ENCODE measurements at places on chromosomes 7 and 10.

GRCh38 chr7:94008537-94008936 lies 4.4 kb upstream of the BET1 start:
- DNase-seq: no peak

- no peak for DNase-seq
These were observed 28.2 kb downstream of the MINDY4 start for GRCh38 chr7:30799206-30799975.

DNA sequence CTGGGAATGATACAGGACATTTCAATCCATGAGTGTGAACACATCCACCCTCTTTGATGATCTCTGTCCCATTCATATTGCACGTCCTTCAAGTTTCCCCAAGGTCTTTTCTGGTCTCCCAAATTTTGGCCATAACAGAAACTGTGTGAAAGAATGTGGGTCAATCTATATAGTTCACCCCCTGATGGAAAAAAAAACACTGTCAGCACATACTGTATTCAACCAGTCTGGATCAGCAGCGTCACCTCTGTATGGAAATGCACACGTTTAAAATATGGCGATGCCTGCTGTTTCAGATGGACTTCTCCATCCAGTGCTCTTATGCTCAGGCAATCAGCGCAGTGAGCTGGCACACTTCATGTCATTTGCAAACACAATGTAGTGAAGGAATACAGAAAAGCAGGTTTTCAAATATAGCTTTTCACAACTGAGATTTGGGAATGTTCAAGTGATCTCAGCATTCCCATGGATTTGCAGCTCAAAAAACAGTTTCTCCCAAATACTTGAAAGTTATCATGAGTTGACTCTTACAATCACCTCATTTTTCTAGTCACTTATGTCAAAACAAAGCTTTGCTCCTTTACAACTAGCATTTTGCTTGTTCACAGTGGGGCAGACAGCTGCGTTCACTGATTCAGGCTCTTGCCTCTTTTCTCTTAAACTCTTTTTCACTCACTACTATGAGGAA lies 61.1 kb downstream of the FAM13C start:
- no peak for DNase-seq

GRCh38 chr7:19304086-19304485 lies 158.9 kb upstream of the FERD3L start:
- no peak for DNase-seq

DNA sequence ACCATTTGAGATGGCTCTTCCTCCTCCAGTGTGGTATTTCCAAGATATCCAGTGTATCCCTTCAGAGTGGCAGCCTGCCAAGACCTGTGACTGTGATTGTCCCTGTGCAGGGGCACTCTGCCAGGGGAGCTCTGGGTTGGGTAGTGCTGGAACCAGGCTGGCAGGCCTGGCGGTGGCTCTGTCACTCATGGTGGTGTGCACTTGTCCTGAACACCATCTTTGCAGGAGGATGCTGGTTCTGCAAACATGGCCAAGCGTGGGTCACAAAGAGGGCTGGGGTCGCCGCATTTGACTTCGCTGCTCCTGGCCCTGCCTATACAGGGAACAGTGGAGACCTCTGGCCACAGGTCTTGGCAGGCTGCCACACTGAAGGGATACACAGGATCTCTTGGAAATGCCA lies 205.2 kb downstream of the PRPF18 start:
- no peak for DNase-seq

GRCh38 chr10:73408061-73408460 lies 5.8 kb downstream of the ANXA7 start:
- no peak for DNase-seq

GRCh38 chr7:131610007-131610406 lies 53.6 kb upstream of the PODXL start:
- no peak for DNase-seq

DNA sequence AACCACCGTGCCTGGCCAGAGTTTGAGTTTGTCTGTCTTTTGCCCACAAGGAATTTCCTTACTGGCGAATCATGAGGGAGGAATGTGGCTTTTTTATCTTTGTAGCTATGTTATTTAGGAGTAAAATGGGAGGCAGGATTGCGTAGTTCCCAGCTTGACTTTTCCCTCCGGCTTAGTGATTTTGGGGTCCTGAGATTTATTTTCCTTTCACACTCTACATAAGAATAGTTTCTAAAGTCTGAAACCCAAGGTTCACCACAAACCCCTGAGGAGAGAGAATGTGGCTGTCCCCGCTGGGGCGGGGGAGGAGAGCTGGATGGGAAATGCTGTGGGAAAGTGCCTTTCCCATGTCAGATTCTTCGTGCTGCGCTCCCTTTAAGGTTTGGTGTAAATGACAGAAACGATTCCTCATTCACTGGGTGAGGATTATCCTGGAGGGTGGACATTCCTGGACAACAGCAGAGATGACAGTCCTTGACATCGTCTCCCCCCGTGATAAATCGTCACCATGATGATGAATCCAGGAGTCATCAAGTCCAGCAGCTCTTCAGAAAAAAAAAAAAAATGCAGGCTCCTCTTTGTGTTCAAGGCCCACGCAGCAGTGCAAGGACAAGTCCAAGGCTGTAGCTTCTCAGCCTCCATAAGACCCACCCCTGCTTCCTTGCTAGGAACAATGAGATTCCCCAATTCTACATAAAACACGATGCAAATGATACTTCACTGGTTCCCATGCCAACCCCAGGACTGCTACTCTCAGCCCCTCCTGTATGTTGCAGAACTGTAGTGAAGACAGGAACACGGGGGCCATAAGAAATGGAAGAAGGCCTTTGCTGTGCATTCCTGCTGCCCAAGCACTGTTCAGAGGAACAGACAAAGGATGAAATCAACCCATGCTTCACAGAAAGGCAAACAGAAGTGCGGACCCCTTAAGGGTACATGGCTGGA lies 233.1 kb downstream of the CCDC3 start:
- no peak for DNase-seq

- no peak for DNase-seq
These were observed 49.8 kb upstream of the SRRM3 start for GRCh38 chr7:76151932-76152331.

DNA sequence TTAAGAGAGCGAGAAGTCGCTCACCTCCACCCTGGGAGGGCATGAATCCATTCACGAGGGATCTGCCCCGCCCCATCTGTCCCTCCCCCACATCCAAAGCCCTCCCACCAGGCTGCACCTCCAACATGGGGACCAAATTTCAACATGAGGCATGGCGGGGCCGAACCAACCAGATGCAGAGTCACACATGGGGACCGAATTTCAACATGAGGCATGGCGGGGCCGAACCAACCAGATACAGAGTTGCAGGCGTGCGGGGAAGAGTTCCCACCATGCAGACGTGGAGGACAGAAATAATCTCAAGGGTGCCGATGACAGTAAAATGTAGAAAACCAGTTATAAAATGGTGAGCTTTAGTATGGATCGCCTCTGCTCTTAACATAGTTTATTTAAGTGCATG lies 564.4 kb downstream of the DNAJB6 start:
- no peak for DNase-seq

- no peak for DNase-seq
These were observed 20.5 kb downstream of the MYH16 start for GRCh38 chr7:99293167-99293566.

DNA sequence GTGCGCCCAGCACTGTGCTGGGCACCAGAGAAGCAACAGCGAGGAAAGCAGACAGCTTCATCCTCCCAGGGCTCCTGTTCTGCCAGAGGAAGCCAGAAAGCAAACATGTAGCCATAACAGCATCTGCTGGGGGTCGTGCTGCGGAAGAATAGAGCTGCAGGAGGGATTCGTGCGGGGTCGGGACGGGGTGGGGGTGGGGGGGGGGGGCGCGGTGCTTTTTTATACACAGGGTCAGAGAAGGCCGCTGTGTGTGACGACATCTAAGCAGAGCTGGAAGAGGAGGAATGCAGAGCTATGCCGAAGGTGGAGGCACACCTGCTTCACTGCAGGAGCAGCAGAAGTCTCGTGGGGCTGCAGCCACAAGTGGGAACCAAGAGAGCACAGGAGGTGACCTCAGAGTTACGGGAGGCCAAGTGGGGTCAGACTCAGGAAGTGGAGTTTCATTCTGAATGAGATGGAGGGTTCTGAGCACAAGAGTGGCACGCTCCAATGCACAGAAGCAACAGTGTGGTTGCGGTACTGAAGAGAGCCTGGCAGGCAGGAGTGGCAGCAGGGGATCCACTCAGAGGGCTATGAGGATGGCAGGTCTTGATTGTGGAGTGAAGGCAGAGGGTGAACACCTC lies 11.1 kb downstream of the PKD1L1 start:
- peak; percentile 68 for DNase-seq

DNA sequence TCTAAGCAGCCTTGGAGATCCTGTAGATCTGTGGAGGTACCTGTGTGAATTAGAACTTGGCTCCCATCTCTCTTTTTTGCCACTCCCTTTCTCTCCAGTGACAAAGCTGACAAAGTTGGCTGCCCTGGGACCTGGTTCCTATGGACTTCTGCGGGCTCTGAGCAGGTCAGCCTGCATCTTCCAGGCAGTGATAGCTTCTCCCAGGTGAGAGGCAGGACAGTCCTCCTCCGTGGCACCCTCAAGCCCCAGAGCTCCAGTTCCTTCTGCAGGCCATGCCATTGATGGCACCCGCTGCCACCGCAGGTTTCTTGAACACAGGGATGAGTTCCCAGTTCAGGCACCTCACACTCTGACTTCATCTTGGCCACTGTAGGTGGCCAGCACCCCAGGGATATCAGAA lies 73.5 kb upstream of the GRB10 start:
- DNase-seq: no peak

DNA sequence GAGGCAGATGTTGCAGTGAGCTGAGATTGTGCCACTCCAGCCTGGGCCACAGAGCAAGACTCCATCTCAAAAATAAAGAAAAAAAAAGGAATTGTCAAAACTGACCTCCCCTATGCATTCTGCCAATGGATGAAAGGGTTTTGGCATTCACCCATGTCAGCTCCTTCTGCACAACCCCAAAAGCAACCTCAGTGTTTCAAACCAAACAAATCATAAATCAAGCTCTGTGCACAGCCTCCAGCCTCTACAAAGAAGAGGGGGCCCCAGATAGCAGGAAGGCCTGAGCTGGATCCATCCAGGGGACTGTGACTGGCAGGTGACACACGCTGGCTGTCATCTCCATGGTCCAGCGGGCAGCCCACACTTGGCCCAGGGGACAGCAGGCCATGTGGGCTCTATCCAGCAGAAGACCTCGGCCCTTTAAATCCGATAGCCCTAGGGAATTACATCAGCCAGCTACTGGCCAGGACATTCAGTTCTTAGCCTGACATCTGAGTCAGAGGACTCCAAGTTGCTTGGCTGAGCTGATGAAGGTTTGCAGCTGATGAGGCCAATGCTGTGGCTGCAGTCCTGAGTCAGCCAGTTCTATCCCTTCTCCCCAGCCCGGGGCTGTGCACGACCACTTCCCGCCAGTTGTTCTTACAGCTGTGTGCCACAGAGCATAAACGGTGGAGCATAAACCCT lies 52.0 kb upstream of the FIGNL1 start:
- no peak for DNase-seq

- no peak for DNase-seq
These were observed 3.6 kb downstream of the MCU start for GRCh38 chr10:72695496-72695895.

- no peak for DNase-seq
These were observed 1.8 kb downstream of the PFKFB3 start for GRCh38 chr10:6204341-6205191.

DNA sequence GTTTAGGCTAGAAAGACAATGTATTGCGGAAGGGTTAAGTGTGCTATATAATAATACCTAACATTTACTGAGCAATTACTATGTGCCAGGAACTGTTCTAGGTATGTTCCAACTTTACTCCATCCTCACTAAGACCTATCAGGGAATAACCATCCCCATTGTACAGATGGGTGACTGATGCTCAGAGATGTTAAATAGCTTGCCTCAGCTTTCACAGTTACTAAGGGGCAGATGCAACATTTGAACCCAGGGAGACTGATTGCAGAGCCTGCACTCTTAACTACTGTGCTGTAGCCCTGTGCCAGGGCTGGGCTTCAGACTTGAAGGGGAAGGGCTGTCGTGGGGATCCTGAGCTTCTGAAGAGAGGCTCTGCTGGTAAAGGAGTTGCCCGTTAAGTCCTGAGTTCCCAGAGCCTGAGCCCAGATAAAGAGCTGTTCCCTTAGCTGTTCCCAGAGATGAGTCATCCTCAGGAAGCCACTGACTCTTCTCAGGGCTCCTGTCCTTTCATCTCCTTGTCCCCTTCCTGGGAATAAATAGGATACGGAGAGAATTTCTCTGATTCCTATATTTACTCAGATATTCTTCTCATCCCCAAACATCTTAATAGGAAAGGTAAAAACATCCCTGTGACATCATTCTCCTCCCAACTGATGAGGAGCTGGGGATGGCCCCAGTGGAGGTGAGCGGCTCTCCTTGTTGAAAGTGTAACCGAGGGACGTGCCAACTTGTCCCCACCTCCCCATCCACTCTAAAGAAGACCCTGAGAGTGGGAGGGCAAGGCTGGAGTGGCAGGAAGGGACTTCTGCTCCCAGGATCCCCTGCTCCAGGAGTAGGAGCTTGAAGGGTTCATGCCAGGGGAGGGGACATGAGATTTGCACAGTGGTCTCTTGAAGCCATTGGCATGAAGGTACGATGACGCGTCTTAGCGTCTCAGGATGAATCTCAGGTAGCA lies 28.0 kb upstream of the HABP2 start:
- no peak for DNase-seq

- DNase-seq: no peak
These were observed 32.8 kb downstream of the GOLGA7B start for GRCh38 chr10:97882142-97883091.

DNA sequence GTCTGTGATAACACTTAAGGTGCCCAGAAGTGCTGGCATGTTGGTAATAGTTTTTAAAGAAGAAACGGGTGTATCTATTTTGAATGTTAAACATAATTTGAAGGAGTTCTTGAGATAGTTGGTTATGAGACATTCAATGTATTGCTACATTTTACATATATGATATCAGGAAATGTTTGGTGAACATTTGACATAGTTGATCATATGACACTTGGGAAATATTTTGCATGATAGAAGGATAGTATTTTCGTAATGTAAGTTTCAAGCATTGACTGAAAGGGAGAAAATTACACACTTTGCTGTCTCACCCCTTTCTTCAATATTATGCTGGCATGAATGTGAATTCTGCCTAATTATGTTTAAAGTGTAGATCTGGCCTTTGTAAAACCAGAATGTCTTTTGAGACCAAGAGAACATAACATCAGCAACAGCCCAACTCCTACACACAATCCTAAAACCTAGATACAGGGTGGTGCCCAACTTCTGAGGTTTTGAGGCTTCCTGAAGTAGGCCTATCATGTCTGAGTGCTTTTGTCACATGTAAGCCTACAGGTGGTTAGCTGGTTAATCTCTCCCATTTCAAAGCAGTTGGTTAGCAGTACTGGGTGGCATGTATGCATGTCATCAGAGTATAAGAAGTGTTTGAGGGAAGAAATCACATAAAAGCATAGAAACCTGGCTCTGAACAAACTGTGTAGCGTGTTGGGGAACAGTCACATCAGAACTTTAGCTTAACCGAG lies 2.1 kb downstream of the ADD3 start:
- DNase-seq: peak; percentile 81

Data from MM.1S (cell line).